Dorsolateral prefrontal cortex (tissue), 122 donors: ENCODE measurements at places on chromosomes 12 and 14. TPM values are rescaled to one million over a fixed set of nuclear protein-coding genes. Genes with fewer than 3 reads are reported as not detected.

GRCh38 chr12:27260746-27261145, 16.7 kb downstream of the STK38L start:
- DNase-seq, result no peak

DNA sequence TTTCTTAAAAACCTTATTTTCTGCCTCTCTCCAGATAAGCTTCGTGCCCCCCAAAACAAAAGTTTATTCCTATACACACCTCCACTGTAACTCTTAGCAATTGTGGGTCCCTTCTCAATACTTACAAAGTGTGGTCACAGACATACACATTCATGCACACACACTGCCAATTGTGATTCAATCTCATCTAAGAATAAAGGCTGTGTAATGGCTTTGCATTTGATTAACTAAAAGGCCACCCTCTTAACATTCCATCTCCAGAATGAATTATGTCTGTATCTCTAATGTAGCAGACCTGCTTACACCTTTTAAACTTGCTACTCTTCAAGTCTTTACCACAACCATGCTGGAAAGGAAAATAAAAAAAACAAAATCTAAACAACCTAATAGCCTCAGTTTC, 49.5 kb downstream of the MYF5 start:
- no peak for DNase-seq

LMNTD1 gene
- 2.6 TPM for total RNA-seq

KIAA0586 gene
- 26.3 TPM for total RNA-seq

GRCh38 chr12:87425942-87426554, 603.2 kb downstream of the C12orf50 start:
- no peak for DNase-seq
